ENCODE measurements at places on chromosomes 6 and 20.
A peak's percentile ranks its signal among the peaks of the same experiment; 100 is the strongest.

DNA sequence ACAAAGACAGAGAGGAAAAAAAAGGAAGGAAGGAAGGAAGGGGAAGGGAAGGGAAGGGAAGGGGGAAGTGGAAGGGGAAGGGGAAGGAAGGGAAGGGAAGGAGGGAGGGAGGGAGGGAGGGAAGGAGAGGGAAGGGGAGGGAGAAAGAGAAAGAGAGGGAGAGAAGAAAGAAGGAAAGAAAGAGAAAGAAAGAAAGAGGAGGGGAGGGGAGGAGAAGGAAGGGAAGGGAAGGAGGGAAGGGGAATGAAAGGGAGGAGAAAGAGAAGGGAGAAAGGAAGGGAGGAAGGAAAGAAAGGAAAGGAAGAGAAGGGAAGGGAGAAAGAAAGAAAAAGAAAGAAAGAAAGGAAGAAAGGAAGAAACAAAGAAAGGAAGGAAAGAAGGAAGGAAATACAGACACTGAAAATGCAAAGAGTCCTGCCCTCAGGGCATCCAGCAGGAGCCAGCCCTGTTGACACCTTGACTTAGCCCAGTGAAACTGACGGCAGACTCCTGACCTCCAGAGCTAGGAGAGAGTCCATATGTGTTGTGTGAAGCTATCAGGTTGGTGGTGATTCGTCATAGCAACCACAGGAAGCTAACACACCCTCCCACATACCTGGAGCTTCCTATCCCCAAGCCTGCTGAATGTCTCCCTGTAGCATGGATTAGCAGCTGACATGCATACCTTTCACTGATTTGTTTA lies 58.7 kb upstream of the SULF2 start:
- no peak for DNase-seq

DNA sequence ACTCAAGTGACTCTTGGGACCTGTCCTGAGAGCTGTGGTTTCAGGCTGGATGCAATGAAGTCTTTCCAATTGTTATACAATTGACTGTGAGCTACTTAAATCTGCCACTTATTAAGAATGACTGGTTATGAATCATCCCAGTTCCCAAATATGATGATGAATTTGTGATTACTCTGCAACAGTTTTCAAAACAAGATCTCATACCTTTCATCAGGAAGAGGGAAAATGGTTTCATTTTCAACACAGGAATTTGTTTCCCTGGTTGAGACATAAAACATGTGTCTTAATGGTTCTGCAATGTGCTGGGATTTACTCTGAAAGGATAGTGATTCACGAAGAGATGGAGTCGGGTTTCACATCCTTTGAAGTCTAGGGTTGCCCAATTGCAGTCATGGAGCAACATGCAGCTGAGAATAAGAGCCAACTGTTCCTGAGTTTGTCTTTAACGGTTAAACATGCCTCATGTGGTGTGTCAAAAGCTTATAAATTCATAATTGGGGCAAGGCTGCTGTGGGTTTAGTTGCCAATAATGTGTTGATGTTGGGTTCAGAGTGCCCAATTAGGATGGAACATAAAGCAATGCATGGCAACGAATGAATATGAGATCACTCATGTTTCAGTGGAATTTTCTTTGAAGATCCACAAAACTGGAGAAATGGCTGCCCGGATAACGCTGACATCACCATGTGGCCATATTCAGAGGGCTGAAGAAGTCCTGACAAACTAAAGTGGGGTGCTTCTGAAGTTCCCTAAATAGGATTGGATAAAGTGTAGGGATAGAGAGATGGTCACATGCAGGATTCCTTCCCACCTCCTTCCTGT lies 41.0 kb downstream of the CYP24A1 start:
- no peak for DNase-seq

- no peak for DNase-seq
These were observed 10.5 kb downstream of the PCNA start for GRCh38 chr20:5109276-5109675.

DNA sequence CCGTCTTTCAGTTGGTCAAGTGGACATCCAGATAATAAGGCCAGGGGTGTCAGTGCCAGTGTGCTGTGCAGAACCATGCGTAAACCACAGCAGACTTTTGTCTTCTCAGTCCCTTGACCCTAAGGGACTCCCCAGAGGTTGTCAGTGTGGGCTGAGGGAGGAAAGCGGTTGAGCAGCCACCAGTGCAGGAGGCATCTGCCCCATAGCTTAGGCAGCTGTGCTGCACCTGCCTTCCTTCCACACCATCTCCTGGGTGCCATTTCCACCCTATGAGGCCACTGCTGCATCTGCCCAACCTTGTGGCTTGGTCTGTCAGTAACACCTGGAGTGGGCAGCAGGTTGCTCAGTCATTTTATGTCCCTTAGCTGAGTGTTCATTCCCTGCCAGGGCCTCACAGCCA lies 26.0 kb downstream of the PRPF6 start:
- DNase-seq: no peak

DNA sequence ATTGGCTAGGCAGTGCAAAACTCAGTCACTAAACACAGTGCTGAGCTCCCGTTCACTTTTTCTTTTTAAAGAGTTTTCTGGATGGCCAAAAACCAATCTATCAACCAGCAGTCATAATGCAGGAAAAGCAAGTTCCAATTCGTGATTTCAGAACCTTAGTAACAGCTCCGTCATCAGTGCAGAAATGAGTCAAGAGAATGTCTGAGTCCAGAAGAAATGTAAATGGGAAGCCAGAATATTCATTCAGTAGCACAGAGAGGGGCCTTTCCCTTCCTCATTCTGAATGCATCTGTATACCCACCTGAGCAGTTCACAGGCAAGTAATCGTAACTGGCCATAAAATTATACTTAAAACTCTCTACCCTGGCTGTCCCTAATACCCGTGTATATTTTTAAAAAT lies 20.4 kb downstream of the HUS1B start:
- DNase-seq: no peak

DNA sequence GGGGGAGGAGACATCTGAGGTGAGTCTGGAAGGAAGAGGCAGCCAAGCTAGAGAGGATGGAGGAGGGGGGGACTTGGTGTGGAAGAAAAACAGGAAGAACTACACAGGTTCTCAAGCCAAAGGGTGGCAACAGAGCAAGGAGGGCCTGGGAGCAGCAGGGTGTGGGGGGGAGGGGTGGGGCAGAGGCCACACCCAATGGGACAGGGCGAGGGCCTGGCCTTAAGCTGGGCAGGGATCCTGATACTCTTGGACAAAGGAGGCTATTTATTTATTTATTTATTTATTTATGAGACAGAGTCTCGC lies 359.0 kb downstream of the ZFAND3 start:
- no peak for DNase-seq

DNA sequence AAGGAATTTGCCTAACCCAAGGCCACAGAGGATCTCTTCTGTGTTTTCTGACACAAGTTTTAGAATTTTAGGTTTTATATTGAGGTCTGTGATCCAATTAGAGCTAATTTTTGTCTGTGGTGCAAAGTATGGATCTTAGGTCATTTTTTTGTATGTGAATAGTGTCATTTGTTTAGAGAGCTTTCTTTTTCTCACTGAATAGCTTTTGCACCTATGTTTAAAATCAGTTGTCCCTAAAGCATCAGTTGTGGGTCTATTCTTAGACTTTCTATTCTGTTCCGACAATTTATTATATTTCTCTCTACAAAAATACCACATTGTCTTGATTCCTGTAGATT lies 341 bp upstream of the MCM9 start:
- no peak for DNase-seq

- peak; percentile 69 for DNase-seq
These were observed 88.5 kb downstream of the LY86 start for GRCh38 chr6:6676910-6677441.

DNA sequence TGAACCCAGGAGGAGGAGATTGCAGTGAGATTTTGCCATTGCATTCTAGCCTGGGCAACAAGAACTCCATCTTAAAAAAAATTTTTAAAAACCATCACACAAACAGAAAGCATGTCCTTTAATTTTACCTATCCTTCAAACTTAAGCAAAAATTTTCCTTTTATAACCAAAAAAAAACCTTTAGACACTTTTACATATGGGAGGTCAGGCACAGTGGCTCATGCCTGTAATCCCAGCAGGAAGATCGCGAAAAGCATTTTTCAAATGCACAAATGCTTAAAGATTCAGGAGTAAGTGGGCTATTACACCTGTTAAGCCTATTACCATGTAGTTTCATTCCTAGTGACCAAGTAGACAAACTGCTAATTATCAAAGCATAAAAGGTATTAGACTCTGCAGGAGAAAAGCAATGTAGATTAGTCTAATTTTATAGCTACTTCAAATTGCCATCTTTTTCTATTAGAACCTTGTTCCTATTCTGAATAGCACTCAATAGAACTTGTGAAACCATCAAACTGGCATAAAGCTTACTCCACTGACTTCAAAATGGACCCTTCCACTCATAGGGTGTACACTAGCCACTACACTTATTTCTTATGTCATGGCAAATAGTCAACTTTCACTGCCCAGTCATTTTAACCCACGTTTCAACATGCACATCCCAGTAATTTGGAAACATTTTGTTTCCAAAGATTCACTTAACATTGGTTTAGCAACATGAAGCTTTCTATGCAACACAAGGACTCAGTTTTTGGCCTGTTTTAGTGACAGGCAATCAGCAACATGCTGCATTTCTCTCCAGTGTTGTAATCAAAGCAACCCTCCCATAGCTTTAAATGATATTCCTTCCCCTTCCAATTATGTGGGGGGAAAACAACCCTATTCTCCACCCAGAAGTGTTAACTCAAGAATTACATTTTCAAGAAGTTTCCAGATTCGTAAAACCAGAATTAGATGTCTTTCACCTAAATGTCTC lies 4.0 kb downstream of the EEF1A1 start:
- DNase-seq: no peak

GRCh38 chr6:131642987-131643611 lies 6.0 kb downstream of the ENPP3 start:
- DNase-seq: no peak

DNA sequence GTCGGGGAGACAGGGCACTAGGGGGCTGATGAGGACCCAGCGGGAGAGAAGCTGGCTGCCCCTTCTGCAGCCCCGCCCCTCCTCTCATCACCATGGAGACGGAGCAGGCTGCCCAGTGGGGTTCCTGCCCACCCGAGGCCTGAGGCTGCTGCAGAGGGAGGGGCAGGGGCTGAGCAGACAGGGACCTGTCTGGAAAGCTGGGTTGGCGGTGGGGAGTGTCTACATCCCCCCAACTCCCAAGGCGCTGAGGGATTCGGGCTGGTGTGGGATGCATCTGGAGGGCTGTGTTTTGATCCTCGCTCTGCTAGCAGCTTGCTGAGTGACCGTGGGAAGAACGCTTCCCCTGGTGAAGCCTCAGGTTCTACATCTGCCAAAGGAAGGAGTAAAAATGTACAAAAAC lies 1.2 kb upstream of the BPI start:
- DNase-seq: no peak

DNA sequence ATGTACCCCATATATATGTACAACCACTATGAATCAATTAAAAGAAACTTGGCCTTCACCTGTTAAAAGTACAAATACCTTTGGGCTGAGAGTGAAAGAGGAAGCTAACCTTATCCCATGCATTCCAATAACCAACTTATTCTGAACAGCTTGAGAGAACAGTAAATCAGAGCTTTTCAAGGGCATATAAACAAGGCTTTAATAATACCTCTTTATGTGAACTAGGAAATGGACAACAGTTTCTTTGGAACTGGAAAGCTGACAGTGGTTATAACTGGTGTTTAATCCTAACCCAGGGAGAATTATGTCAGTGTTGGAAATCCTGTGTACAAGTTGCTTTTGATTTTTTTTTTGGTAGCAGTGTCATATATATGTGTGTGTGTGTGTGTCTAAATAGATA lies 170.5 kb downstream of the TFAP2B start:
- no peak for DNase-seq

- DNase-seq: no peak
These were observed 73.5 kb downstream of the AKAP7 start for GRCh38 chr6:131208787-131209186.

DNA sequence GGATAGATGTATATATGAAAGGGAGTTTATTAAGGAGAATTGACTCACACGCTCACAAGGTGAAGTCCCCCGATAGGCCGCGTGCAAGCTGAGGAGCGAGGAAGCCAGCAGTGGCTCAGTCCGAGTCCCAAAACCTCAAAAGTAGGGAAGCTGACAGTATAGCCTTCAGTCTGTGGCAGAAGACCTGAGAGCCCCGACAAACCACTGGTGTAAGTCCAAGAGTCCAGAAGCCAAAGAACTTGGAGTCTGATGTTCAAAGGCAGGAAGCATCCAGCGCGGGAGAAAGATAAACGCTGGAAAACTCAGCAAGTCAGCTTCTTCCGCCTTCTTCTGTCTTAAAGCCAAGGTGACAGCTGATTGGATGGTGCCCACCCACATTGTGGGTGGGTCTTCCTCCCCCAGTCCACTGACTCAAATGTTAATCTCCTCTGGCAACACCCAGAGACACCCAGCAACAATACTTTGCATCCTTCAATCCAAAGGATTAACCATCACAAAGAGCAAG lies 102.6 kb upstream of the GJE1 start:
- DNase-seq: no peak

Data from effector memory CD8-positive, alpha-beta T cell (primary cell).